ENCODE measurements at places on chromosomes 11 and 22.

DNA sequence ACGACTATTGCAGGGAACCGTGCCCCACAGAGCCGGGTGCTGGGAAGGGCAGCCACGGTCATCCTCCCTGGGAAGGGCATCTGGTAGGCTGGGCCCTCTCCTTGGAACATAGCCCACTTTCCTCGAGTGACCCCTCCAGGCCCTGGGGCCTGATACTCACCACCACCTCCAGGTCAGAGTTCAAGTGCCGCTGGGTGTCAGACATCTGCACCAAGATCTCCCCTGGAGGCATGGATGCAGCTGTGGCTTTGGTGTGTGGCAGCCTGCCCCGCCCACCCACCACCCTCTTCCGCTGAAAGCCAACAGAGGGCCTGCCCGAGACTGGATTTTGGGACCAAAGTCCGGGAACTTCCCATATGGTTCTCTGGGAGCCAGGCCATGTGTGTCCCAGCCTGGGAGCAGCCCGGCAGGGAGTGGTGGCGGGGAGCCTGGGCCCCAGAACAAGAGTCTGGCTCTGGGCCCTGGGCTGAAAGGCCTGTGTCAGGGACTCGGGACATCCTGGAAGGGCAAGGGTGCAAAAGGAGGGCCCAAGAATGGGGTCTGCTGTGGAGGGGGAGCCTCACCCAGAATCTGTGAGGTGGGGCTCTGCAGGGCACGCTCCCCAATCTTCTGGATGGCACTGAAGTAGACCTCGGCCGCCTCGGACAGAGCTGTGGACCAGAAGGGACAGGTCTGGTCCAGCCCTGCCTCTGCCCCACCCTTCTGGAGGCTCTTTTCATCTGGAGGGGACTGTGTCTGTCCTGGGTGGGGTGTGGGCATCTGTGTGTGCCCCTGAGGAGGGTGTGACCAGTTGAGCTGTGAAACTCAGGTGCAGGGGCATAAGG lies 2.6 kb downstream of the BAIAP2L2 start:
- no peak for DNase-seq

GRCh38 chr11:57397394-57397990 lies 7.0 kb upstream of the PRG2 start:
- DNase-seq, result no peak

DNA sequence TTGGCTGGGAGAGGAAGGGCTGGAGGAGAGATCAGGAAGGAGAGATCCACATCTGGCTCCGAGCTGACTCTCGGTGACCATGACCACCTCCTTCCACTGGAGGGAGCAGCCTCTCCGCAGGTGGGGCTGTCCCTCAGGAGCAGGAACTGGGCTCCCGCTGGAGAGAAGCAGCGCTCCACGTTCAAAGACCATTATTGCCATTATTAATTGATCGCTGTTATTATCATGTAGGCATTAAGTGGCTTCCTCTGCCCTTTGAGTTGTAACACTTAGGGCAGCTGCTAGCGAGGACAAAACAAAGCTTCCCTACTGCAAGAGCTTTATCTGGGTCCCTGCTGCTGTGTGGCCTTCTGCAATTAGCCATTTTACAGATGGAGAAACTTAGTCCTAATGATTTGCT lies 251.9 kb downstream of the ST3GAL4 start:
- no peak for DNase-seq

DNA sequence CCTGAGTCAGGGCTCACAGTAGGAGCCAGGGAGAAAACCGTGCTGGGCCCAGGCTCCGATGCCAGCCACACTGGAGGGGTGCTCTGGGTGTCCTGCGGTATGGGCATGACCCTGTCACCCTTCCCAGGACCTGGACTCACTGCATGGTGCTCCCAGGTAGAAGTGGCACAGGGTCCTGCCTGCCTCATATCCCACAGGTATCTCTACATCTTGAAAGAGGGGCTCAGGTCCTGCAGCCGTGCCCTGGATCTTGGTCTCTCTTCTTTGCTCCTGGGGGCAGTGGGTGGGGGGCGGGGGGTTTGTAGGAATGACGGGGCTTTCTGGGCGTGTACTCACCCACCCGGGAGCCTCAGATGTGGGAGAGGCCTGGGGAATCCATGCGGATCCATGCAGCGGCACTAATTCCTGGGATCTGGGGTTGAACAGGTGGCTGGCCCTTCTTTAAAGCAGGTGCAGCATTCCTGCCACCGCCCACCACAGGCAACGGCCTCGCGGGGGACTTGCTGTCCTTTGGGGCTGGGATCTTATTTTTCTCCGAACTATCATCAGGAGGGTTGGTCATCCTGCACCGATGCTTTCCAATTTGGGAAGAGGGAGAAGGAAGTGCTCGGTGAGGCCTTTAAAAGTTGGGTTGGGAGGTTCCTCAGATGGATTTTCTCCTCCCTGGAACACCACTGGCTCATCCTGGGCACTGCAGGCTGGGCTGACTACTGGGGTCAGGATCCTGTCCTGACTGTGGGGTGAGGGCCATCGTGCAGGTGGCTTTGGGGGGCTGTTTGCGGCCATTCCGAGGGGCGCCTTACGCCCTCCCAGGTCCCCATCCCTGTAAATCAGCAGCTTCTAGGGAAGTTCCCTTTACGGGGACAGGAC lies 886.4 kb downstream of the BRD1 start:
- DNase-seq, result no peak

DNA sequence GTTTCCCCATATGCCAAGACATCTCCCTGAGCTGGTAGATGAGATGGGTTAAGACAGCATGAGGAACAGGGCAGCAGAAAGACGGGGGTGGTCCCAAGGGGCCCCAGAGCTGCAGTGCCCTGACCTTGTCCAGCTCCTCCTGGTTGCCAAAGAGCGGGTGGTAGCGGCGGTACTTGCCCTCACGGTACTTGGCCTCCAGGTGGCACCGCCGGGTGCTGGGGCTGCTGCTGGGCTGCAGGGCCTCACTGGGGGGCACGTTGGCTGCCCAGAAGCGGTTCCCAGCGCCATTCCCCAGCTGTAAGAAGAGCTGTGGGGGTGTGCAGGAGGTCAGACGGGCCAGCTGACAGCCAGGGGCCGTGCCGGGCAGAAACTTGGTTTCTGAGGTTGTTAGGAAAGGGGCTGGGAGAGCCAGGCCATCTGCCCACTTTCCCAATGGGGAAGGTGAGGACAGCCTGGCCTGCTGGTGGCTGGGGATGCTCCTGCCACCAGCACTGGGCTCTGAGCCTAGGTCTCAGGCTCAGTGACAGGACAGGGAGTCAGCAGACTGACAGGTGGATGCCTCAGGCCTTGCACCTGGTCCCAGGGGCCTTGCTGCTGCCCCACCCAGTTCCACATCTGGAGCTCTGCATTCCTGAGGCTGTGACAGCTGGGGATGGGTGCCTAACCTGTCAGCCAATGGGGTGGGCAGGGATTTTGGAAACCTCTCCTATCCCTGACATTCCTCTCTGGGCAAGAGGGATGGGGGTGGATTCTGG lies 30.0 kb upstream of the PDE2A start:
- no peak for DNase-seq

GRCh38 chr11:121711939-121712338 lies 259.2 kb upstream of the SORL1-AS1 start:
- DNase-seq, result no peak

DNA sequence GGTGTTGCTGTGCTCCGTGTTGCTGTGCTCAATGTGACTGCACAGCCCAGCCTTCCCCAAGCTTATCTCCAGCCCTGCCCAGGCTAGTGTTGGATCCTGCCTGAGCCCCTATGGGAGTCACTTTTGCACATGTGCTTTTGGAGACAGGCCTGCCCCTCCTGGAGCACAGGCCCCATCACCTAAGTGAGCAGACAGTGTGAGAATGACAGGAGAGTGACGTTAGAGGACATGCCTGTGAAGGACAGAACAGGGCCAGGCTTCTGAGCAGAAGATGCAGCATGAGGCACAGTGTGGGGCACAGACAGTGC lies 36.6 kb upstream of the SUSD2 start:
- no peak for DNase-seq

DNA sequence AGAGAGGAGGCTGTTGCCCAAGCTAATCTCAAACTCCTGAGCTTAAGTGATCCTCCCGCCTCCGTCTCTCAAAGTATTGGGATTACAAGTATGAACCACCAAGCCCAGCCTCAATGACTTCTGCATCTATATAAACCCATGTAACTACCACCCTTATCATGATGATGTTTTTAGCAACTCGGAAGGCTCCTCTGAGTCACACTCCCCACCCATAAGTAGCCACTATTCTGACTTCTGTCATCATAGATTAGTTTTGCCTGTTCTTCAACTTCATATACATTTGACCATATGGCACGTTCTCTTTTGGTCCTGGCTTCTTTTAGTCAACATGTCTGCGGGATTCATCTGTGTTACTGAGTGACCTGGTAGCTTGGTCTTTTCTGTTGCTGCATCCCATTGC lies 6.4 kb upstream of the FOSL1 start:
- no peak for DNase-seq

GRCh38 chr11:133948711-133949110 lies 8.1 kb downstream of the IGSF9B start:
- no peak for DNase-seq

DNA sequence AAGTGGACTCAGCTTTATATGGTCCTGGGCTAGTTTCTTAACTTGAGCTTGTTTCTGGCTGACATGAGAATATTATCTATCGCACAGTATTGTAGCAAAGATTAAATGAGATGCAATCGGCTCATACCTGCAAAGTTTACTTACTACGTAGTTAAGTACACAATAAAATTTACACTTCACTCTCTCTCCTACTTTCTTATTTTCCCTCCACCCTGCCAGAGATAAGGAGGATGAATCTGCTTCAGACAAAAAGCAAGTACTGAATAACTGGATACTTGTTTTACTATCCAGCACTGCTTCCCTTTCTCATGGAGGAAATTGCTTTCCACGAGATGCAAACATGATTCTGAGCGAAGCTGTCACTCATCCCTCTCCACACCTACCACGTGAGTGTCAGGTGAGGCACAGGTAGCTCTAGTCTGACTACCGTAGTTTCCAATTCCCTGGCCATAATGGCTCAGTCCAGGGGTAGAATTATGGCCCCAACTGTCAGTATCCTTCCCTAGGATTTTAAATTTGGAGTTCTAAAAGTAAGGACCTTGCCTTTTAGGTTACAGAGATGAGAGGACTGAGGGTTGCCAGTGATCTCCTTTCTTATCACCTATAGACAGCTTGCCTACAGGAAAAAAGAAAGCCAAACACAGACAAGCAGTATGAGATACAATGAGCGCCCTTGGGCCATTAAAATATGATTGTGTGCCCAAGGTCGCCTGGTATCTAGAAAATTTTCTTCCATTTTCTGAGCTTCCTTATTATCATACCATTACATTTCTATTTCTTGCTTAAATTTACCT lies 39.8 kb downstream of the GAB2 start:
- no peak for DNase-seq

DNA sequence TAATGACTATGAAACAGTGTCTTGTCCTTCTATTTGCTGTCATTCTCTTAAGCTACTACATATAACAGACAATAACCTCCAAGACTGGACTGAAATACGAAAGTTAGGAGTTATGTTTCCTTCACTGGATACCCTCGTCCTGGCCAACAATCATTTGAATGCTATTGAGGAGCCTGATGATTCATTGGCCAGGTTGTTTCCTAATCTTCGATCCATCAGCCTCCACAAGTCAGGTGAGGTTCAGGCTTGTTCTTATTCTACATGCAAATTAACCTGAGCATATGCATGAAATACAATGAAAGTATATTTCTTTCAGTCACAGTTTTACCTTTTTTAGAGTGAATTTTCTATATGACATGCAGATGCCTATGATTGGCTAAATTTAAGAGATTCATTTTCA lies 31.2 kb downstream of the TBCEL start:
- DNase-seq, result no peak

DNA sequence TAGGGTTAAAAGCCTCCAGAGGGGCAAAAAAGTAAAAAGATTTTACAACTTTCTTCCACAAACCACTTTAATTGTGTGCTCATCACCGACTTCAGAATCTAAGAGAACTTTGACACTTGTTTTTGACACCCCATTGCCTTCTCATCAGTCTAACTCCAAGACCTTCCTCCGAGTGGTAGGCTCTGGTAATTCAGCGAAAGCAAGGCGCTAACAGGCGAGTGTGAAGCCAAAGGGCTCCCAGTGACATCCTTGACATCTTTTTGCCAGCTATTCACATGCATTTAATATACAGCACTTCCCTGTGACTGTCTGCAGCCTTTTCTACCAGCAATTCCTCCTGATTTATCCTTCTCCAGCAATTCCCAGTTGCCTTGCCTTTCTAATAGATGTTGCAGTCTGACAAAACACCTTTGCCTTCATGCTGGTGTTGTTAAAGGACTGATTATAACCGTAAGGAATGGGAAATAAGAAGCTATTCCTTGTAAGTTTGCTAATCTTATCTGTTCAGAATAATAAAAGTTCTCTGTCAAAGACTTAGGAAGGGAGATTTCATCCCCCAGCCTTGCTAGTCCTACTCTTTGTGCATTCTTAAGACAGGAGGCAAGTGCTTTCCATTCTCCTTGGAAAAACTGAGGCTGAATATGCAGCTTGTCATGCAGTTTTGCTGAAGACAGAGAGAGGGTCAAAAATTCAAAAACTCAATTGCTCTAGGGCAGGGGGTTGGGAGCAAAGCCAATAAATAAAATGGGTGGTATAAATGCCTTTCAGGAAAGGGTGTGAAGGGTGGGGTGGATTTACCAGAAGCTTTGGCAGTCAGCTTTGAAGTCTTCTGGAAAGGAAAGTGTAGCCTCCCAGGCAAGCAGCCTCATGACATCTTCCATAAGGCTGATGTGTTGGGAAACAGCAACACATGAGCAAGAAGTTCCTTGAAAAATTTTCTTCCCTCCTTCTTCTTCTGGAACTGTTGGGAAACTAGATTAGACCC lies 39.1 kb downstream of the SNX19 start:
- DNase-seq, result no peak

- no peak for DNase-seq
Measured at GRCh38 chr11:73748300-73748699, 12.6 kb downstream of the RAB6A start.

GRCh38 chr11:94217705-94218104 lies 86.7 kb upstream of the IZUMO1R start:
- no peak for DNase-seq

- DNase-seq, result no peak
Measured at GRCh38 chr11:114438303-114438702, 964 bp upstream of the REXO2 start.

GRCh38 chr22:19048531-19048930 lies 73.7 kb downstream of the DGCR2 start:
- DNase-seq, result no peak

GRCh38 chr22:45917146-45917545 lies 59.8 kb downstream of the WNT7B start:
- no peak for DNase-seq

DNA sequence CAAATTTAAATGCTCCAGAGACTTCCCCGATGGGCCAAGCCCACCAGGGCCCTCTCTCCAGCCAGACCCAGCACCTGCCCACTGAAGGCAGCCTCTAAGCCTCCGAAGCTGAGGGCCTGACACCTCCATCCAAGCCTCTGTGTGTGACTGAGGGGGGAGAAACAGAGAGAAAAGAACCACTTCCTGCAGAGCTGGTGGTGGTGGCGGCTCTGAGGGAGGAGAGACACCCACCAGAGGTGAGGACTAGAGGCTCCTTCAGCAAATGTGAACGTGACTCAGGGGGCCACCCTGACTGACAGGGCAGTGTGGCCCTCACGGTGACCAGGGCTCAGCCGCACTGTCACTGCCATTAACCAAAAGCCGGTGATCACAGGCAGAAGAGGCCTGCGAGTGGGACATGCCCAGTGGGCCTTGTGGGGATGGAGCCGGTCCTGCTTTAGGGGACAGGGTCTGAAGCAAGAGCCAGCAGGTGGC lies 31.0 kb upstream of the CD5 start:
- peak; percentile 38 for DNase-seq

Measured in activated CD4-positive, alpha-beta T cell treated with anti-CD3 and anti-CD28 coated beads for 1 hour (primary cell).